Epithelial cell of prostate (primary cell): ENCODE measurements at places on chromosomes 4 and X.

- no peak for DNase-seq
Measured at GRCh38 chr4:59643682-59644081, 1556.4 kb upstream of the ADGRL3 start.

DNA sequence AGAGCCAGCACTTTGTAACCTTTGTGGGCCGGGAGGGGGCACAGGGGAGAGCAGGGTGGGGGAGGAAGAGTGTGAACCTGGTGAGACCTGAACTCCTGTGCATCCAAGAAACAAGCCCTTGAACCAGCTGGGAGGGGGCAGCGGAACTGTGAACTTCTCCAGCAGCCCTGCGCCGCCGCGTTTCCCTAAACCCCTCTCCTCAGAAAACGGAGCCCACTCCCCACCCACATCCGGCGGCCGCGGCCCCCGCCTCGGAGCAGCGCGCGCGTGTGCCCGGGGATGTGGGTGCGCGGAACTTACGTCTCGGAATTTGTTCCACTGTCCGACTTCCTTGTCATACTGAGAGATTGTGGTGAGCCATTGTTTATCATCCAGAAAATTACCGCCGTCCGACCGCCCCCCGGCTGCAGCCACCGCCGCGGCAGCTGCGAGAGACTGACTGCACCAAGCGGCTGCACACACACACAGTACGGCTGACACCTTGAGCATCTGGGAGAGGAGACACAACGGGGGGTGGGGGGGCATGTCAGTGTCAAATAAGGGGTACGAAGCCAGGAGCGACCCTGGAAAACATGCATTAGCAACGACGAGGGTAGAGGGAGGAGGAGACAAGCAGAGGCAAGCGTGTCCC lies 494 bp downstream of the SPOCK3 start:
- DNase-seq, result no peak

DNA sequence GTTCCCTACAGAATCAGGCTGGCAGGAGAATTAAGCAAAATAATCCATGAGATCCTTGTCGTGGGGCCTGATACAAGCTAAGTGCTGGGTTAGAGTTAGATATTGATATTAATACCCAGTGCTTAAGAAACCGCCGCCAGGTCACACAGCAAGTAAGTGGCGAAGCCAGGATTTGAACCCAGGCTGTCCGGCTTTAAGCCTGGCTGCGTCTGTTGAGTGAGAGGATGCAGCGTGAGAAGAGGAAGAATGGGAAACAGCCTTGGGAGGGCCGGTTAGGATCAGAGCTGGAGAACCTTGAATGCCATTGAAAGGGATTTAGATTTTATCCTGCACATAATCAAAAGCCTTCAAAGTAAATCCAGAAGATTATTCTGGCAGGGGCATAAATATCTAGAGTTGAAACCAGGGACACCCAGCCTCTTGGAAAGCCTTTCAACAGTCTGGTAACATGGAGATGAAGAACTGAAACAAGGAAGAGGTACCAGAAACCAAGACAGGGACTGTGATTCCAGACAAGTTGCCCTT lies 64.8 kb upstream of the HELT start:
- no peak for DNase-seq

GRCh38 chr4:170014359-170015011 lies 11.7 kb downstream of the MFAP3L start:
- no peak for DNase-seq

- DNase-seq, result no peak
Measured at GRCh38 chr4:156815717-156816359, 155.8 kb downstream of the PDGFC start.

DNA sequence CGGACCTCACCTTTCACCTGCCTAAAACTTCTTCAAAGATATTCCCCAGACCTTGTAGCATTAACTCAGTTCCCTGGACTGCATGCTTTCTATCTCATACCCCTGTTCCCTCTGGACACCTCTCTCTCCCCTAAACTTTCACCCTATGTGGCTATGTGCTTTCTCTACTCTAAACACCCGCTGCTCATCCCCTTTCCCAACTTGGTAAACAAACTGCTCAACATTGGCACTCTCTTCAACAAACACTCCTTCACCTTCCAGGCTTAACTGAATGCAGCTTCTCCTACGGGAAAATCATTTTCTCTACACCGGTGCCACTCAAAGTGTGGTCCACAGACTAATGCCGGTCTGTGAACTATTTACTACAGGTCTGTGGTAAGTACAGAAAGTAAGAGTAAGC lies 19.9 kb downstream of the PHF8 start:
- no peak for DNase-seq

GRCh38 chr4:55736605-55737183 lies 82.9 kb upstream of the EXOC1L start:
- no peak for DNase-seq

DNA sequence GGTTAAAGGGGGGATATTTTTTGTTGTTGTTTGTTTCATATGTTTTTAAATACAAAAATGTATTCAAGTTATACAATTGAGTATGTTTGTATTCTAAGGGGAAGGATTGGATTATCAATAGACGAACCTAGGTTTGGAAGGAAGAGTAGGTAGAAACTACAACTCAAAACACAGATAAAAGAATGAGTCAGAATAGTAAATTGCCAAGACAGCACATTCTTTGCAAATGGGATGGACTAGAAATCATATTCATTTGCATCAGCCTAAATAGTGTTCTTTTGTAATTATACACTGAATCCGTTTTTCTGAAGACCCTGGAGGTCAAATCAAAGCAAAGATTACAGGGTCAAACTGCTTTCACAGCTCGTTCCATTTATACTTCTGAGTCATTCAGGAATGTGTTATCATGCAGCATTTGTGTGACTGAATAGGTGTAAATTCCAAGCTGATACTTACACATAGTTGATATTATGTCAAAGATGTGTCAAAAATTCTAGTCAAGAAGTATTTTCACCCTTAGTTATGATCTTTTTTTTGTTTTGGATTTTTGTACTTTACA lies 273.3 kb upstream of the FAT4 start:
- no peak for DNase-seq

- DNase-seq, result peak; percentile 63
Measured at GRCh38 chr4:26058537-26058936, 144.5 kb downstream of the SMIM20 start.

- DNase-seq, result no peak
Measured at GRCh38 chr4:70930530-70931256, 28.5 kb downstream of the MOB1B start.

- no peak for DNase-seq
Measured at GRCh38 chr4:25795566-25796454, 67.0 kb downstream of the SEL1L3 start.

GRCh38 chrX:66110112-66110511 lies 53.9 kb upstream of the HEPH start:
- DNase-seq, result no peak

DNA sequence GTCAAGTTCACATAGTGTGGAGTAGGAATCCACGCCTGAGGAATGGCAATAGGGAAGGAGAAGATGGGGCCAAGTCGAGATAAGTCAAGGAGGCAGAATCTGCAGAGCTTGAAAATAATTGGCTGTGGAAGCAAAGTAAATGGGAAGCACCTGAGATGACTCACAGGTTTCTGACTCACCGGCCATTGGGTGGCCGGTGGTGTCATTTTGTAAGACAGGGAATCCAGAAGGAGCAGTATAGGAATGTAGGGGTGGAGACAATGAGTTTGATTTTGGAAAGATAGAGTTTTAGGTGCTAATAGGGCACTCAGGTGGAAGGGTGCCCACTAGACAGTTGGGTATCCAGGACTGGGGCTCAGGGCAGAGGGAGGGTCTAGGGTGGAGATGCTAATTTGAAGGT lies 201.0 kb upstream of the MAMLD1 start:
- DNase-seq, result no peak

DNA sequence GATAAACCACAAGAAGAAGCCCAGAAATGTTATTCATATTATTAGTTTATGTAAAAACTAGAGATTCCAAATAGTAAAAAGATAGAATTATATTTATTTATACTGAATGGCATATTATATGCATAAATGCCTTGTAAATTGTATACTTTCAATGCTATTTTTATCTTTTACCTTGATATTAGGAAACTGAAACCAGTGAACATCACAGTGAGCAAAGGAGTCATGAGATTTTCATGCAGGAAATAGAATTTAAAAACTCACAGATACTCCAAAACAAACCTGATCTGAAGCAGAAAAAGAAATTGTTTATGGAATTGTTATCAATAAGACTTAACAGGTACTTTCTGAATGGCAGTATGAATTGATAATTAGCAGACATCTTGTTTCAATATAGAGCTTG lies 207.3 kb upstream of the CENPE start:
- no peak for DNase-seq

DNA sequence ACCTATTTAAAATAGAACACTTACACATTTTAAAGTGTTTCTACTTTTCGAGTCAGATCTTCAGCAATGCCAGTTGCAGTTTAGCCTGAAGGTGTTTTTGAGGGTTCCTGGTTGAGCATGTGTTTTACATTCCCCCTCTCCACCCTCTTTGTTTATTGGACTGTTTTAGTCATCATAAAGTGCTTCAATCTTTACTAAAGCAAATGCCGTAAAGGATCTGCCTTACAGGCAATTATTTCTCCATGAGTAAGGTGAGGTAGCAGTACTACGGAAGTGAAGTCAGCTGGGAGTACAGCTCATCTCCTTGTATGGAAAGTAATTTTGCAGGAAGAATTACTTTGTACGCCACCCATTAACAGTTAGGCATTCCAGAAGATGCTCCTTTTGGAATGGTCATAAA lies 36.9 kb downstream of the PDLIM5 start:
- peak; percentile 88 for DNase-seq

- no peak for DNase-seq
Measured at GRCh38 chr4:158783785-158784184, 15.0 kb downstream of the FNIP2 start.

DNA sequence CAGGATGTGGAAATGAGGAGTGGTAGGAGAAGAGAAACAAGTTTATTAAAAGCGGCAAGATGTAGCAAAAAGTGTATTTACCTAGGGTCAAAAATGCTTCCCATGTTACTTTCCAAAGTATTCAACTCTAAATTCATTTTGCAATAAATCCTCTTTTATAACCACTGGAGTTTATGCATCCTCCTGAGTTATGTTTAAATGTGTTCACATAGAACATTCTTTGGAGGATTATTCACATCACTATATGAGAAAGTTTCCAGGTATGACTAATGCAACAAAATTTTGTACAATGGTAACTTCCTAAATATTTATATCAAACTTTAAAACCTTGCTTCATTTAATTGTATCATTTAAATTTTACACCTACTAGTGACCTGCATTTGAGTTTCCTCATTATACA lies 870.6 kb upstream of the SLIT2 start:
- DNase-seq, result no peak

DNA sequence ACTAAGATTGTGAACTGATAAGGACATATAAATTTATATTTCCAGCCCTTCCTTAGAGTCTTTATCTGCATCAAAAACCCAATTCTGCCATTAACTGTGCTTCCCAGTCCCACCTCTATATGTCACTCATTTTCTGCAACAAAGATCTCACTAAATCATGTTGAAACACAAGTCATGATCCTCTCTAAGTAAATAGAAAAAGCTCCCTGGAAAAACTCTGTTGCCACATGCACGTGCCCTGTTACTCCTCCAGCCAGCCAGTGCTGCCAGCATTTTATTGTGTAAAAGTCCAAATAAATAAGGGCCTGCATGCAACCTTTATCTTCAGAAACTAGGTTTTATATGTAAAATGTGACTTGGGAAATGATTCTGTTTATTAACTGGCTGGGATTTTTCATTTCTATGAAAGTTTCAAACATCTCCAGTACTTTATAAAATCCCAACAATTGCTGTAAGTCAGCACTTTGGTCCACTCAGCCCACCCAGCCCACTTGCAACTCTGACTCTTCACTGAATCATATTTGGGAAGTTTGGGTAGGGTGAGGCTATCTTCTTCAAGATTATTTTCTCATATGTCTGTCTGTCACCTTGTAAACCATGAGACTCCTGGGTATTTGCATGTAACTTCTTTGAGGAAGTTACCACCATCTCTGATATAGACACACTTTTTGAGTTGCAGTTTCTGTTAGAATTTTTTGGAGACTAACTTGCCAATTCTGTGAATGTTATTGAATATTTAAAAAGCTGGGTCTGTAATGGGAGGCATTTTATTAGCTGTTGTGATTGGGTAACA lies 40.0 kb upstream of the SMARCA5 start:
- DNase-seq, result no peak

- DNase-seq, result no peak
Measured at GRCh38 chr4:8200302-8200975, 1.3 kb downstream of the SH3TC1 start.

DNA sequence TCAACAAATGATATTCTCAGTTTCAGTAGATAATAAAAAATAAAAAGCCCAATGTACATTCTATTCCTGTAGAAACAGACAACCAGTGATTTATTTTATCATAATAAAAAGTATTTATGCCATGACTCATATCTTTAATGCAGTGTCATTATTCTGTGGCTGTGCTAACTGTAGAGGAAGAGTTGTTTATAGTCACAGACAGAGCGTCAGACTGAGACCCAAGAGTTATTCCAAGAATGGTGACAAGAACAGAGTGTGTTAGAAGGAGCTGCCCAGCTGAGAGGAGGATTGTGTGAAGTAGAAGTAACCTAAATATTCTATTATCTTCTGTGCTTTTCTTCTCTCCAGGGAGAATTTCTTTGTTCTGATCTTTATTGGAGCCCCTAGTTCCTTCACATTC lies 210.7 kb downstream of the PPP1R2C start:
- no peak for DNase-seq

DNA sequence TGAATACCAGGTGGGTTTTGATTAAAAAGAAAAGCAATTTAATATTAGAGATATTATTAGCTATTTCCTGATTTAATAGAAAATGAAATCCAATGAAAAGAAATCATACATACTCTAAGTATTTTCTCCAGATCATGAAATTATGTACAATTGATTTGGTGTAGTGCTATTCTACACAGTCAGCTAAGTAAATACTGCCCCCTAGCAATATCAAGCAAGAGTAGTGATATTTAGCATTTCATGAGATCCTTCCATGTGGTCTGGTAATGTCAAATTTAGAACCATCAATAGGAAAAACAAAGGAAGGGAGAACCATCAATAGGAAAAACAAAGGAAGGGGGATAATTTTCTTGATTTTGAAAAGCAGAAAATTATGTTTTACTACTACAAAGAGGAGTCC lies 114.6 kb downstream of the TBCK start:
- DNase-seq, result no peak

- peak; percentile 5 for DNase-seq
Measured at GRCh38 chrX:120000490-120001246, 57.1 kb upstream of the NKAP start.

GRCh38 chr4:34972189-34972588 lies 1272.1 kb downstream of the ARAP2 start:
- DNase-seq, result peak; percentile 68

DNA sequence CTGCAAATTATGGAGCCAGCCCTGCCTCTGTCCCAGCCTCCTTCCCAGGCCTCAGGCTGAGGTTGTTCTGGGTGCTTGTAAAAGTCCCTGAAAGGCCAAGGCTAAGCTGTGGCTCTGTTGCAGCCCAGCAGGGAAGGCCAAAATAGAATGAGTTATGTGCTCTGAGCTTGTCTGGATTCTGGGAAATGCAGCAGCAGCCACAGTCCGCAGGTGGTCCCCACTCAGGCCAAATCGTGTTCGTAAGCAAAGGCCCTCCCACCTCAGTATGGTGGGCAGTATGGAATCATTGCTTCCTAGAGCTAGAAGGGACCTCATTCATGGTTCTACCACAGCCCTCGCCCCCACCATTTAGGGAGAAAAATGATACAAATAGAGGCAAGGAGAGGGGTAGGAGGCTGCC lies 4.7 kb upstream of the TCEAL1 start:
- no peak for DNase-seq
